Activated CD4-positive, alpha-beta T cell treated with anti-CD3 and anti-CD28 coated beads, Interleukin-2, amount 50 U/mL, for 4 hours (primary cell): ENCODE measurements at places on chromosomes 7 and 10.

DNA sequence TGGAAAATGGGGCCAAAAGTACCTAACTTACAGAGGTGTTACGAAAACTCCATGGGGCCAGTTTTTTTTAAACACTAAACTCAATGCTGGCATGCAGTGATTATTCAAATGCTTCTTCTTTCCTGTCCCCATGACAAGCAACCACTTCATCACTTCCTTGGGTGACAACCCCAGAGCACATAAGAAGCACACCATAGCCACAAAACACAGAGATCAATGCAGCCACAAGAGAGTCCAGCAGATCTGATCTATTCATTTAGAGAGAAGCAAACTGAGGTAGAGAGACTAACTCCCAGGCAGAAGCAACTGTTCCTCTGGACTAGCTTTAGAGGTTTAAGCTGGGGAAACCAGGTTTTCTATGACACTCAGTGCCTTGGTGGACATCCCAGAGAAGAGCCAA is 180.0 kb downstream of the GRID1 start:
- no peak for DNase-seq

- no peak for DNase-seq
These were observed 113.0 kb downstream of the SEC23IP start for GRCh38 chr10:120005207-120006201.

DNA sequence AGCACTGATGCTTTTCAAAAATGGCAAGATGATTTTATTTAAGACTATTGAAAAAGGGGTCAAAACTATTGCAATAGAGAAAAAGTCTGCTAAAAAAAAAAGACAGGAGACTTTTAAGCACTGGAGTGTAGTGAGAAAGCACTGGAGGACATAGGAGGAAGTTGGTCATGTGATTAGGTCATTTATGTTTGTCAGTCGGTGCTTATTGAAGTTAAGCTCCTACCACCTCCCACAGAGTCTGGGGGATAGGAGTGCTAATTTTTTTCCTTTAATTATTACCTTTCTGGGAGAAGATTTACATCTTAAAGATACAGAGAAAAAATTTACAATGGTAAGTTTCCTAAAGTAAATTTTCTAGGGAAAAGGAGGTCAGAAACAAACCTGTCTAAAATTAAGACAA is 80.2 kb upstream of the TMEM229A start:
- no peak for DNase-seq

DNA sequence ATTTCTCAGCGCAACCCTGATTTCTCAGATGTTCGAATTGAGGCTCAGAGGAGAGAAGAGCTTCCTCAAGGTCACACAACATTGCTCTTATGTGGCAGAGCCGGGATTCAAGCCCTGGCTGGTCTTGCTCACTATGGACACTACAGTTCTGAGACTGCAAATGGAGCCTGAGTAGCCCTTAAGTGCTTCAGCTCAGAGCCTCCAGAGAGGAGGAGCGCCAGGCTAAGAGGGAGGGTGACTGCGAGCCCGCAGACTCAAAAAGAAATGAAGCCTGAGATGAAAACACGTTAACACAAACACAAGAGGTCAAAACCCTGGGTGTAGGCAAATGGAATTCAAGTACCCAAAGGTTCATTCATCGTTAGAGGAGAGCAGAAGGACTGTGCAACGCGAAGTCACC is 13.9 kb downstream of the ARHGAP22 start:
- DNase-seq, result no peak
